ENCODE measurements at places on chromosomes 6 and 20. TPM values are rescaled to one million over a fixed set of nuclear protein-coding genes. Genes with fewer than 3 reads are reported as not detected.

GRCh38 chr6:90110971-90111370 is 185.7 kb downstream of the BACH2 start:
- no peak for DNase-seq

- no peak for DNase-seq
These were observed 12.5 kb upstream of the STX16 start for GRCh38 chr20:58638467-58639181.

Gene CST4
- not detected for total RNA-seq

- DNase-seq, result no peak
These were observed 47.7 kb upstream of the FNDC1 start for GRCh38 chr6:159121486-159121885.

DNA sequence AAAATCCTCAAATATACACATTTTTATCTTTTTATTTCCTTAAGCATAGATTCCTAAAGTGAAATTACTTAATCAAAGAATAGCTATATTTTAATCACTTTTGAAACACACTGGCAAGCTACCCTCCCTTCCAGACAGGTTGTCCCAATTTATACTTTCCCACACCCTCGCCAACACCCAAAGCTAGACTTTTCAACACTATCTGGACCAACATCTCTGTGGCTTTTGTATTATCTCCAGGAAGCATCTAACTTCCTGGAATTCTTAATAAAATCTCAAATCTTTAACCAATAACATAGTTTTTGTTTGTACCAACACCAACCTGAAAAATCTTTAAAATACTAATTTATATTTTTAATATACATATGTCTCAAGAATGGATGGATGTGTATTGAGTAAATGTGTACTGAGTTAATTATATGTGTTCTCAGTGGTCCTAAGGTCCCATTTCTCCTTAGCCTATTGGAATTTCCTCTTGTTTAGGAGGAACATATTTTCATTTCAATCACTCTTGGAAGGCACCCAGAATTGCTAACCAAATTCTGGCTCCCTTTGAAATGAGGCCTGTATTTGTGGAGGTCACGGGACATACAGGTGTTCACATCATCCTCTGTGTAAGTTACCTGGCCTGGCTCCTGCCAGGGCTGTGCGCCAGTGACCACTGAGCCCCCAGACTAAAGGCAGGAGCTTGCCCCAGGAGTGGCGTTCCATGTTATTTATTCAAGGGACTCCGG is 17.4 kb upstream of the GFOD1 start:
- DNase-seq, result no peak

- DNase-seq, result no peak
These were observed 446.0 kb downstream of the QKI start for GRCh38 chr6:163860287-163861081.

Gene DLK2
- not detected for total RNA-seq

Gene PRDM13
- total RNA-seq, result not detected

DNA sequence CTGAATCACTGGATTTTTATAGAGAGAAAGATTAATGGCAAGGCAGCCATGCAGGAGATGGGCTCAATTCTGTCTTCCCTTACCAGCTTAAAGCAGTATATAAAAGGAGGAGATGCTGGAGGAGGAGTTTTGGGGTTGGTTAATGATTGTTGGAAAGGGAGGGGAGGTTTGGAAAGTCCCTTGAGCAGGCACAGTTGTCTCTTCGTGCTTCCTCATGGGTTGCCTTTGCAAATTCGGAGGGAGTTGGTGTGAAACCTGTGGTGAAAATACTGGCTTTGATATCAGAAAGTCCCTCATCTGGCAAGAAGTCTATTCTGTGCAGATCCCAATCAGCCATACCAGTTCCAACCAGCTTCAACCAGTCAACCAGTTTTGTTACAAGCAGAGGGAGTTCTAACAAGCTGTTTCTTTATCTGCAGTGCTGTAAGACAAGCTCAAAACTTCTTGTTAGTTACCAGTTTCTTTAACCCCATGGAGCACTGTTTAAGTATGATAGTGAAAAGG is 107.0 kb downstream of the HIVEP1 start:
- no peak for DNase-seq

DNA sequence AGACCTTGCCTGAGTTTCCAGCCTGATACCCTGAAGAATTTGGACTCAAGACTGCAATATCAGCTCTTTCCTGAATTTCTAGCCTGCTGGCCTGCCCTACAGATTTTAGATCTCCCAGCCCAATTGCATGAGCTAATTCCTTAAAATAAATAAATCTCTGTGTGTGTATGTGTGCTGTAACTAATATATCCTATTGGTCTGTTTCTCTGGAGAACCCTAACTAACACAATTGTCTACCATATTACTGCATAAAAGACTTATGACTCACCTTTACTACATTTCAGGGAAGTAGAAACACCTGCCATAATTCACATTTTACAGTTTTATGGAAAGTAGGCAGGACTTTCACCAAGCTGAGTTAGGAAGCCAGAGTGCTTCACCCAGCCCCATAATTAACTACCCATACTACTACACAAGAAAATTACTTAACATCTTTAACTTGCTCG is 90.7 kb upstream of the BEND6 start:
- DNase-seq, result no peak

DNA sequence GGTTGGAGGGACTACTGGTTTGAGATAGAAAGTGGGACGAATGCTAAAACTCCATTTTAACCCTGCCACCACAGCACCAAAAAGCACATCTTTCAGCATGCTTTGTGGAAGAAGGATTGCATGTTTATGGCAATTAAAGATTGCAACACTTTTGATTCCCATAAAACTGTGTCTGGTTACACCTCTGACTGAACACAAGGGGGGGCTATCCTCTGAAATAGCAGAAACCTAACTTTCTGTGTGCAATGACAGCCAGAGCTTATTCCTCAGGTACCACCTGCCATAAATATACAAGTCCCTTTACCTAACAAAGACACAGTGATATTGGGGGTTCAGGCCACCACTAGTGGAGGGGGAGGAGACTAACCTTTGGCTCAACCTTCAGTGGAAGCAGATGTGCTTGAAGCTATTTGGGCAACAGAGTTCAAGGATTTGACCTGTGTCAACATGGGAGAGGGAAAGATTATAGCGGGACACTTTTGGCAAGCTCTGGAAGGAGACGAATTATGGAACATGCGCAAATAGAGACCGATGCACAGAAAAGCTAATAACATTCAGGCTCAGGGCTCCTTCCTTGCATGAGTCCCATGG is 9.6 kb upstream of the PLG start:
- peak; percentile 57 for DNase-seq

DNA sequence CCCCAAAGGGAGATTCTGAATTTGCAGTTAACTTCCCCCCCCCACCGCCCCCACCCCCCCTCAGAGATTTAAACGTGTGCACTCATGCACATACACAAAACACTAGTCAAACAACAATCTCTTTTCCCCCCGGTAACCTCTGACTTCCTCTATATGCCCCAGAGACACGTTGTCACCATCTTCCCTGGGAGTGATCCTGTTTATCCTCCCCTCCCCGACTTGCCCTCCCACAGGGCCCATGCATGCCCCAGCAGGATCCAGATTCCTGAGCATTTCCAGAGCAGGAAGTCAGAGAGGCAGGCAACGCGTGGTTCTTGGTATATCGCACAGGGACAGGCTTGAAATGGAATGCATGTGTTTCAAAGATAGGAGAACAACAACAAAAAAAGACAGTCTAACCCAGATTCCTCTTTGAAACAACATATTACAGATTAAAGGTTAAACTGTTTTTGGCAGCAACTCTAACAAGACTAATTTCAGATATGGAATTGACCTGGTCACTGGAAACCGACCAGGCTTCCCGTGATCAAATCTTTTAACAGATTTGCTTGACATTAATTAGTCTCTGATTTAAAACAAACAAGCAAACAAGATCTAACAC is 1.3 kb downstream of the BLCAP start:
- DNase-seq, result peak; percentile 53

Gene TRIM31
- not detected for total RNA-seq

- DNase-seq, result no peak
These were observed 10.7 kb upstream of the MLIP start for GRCh38 chr6:54100411-54101006.

Gene LINC00237
- total RNA-seq, result not detected

DNA sequence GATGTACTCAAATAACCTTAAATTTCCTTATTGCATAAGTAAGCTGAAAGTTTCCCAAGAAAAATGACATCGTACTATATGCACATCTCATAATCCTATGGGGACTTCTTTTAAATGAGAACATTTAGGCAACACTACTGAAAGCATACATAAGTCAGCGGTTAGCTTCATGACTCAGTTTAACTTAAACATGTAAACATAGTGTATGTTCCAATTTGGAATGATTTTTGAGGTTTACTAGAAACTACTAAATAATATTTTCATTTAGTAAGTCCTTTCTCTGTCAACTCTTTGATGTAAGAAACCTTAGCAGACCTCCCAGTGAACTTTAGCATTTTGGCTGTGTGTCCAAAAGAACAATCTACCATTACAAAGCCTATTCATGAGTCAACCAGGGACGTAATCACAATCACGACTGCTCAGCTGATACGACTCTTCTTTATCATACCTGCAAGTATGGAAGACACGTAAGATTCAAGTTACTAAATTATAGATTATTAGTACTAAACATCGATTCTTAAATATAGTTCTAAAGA is 19.3 kb downstream of the HIVEP2 start:
- DNase-seq, result no peak

Gene POM121L2
- total RNA-seq, result not detected

- DNase-seq, result no peak
These were observed 28.0 kb downstream of the KIF6 start for GRCh38 chr6:39696986-39697788.

- no peak for DNase-seq
These were observed 72.5 kb downstream of the PHACTR3 start for GRCh38 chr20:59676851-59677182.

Gene SYNGAP1
- 2.5 TPM for total RNA-seq

DNA sequence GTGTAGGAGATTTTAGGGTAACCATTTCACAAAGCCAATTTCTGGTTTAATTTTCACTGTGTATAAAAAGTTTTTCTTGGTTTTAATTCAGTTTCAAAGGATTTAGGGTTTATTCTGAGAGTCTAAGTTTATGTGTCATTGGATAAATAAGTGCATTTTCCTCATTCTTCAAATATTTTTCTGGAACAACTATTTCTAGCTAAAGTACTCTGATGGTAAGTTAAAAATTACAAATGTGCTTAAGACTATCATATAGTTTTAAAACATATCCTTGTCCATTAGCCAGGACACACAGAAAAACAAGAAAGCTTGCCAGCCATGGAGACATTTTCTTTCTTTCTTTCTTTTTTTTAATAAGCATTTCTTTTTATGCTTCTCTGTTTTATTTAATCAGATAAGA is 333.0 kb downstream of the RFPL4B start:
- DNase-seq, result no peak

Gene TTK
- total RNA-seq, result 0.28 TPM

GRCh38 chr6:87078983-87079616 is 15.8 kb downstream of the CGA start:
- peak; percentile 64 for DNase-seq

Data from left lobe of liver (tissue), 2 donors.